Stimulated activated CD4-positive, alpha-beta T cell treated with anti-CD3 and anti-CD28 coated beads, Interleukin-15, amount 100 ng/mL, for 1 hour (primary cell): ENCODE measurements at places on chromosomes 7 and 10.

DNA sequence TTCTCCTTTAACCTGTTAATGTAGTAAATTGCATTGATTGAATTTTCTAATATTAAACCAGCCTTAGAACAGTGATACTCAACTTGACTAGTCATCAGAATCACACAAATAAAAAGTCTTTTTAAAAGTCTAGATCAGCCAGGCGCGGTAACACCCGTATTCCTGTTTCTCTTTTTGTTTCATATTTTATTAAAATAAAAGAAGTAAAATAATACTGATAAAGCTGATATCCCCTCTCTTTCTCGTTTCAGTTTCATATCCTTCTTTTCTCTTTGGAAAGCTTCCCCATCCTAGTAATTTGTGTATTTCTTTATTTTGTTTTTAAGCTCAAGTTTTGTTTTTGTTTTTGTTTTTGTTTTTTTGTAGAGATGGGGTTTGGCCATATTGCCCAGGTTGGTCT, 9.3 kb downstream of the SMO start:
- DNase-seq = no peak

GRCh38 chr10:21289961-21290360, 235.5 kb downstream of the SKIDA1 start:
- DNase-seq = no peak

DNA sequence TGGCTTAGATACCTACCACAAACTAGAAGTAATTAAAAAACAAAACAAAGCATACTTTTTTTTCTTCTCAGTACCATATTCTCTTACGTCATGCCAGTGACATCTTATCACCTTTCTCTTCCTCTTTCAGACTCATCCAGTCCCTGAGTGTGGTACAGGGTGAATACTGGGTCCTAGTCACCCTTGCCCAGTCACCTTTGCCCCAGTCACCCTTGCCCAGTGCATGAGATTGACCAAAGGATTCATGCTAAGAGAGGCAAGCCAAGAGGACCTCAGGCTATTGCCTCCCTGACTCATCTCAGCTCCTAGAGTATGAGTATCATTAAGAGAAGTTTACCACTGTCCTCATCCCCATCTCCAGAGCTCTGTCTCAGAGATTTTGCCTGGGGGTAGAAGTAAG, 10.0 kb upstream of the TSPAN12 start:
- no peak for DNase-seq

DNA sequence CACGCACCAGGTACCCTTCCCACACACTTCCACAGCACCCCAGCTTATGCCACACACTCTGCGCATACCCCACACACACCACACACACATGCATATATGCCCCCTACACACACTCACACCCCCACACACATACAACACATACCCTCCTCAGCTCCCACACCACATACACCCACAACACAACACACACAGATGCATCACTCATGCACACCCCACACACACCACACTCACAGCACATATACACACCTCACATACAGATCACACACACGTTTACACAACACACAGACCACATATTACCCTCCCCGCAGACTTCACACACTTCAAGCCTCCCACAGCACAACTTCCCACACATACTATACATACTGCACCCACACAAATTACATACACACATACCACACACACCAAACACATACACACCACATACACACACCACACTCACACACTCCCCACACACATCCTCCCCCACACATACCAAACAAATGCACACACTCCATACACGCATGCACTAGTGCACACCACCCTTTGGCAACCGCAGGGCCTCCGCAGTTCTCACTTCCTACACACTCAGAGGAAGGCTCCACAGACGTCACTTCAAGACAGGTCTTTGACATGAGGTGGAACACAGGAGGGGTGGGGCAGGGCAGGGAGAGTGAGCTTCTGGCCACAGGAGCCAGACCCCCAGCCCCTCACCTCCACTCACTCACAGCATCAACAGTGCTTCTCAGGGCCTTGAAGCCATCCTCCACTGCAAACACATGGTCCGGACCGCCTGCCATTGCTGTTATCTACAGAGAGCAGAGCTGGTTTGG, 18.5 kb upstream of the ANTXRL start:
- no peak for DNase-seq

DNA sequence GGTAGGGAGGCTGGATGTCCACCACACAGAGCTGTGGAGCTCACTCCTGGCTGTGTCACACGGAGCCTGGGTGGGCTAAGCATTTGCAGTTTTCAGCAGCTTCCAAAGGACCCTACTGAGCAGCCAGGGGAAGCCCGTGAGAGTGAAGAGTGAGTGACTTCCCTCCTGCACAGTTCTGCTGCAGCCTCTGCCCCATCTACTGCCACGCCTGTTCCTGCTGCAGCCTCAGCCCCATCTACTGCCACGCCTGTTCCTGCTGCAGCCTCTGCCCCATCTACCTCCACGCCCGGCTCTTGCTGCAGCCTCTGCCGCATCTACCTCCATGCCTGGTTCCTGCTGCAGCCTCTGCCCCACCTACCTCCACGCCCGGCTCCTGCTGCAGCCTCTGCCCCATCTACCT, 12.2 kb downstream of the ADAM8 start:
- no peak for DNase-seq

- no peak for DNase-seq
These were observed 124.0 kb downstream of the CELF2 start for GRCh38 chr10:11141571-11142091.

GRCh38 chr7:142714375-142714774, 34.9 kb upstream of the PRSS1 start:
- no peak for DNase-seq

GRCh38 chr7:42285383-42285824, 48.4 kb upstream of the GLI3 start:
- no peak for DNase-seq

DNA sequence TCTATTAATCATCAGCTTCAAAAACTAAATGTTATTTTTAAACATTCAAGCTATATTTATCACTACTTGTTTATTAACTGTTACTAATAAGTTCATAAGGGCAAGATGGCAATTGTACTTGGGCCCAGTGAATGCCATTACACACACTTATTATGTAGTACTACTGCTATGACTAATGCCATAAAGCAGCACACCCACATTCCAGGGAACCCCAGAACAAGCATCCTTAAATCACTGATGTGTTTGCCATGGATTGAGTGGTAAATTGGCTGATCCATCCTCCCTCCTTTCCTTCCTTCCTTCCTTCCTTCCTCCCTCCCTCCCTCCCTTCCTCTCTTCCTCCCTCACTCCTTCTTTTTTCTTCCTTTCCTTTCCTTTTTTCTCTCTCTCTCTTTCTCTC, 37.4 kb upstream of the RSU1 start:
- no peak for DNase-seq

- no peak for DNase-seq
These were observed 88.1 kb downstream of the COBL start for GRCh38 chr7:51228386-51228958.

GRCh38 chr7:147911201-147911601, 679.4 kb upstream of the C7orf33 start:
- DNase-seq = no peak

DNA sequence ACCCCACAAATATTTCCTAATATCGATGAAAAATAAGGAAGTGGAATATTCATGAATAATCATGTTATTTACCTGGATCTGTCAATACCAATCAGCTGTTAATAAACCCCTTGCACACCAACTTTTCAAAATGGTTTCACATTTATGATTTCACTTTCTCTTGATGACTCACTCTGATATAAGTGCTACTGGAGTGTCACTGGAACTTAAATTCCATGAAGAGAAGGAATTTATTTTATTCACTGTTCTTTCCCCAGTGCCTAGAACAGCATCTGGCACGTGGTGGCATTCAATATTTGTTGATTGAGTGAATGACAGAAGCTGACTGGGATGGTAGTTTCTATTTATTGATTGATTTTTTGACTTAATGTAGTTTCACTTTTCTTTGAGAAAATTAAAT, 3.5 kb upstream of the ENO4 start:
- DNase-seq = no peak

DNA sequence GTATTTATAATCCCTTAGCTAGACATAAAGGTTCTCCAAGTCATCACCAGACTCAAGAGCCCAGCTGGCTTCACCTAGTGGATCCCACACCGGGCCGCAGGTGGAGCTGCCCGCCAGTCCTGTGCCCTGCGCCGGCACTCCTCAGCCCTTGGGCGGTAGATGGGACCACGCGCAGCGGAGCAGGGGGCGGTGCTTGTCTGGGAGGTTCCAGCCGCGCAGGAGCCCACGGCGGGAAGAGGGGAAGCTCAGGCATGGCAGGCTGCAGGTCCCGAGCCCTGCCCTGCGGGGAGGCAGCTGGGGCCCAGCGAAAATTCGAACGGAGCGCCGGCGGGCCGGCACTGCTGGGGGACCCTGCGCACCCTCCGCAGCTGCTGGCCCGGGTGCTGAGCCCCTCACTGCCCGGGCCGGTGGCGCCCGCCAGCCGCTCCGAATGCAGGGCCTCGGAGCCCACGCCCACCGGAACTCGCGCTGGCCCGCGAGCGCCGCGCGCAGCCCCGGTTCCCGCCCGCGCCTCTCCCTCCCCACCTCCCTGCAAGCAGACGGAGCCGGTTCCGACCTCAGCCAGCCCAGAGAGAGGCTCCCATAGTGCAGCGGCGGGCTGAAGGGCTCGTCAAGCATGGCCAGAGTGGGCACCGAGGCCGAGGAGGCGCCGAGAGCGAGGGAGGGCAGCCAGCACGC, 675.6 kb downstream of the REEP3 start:
- DNase-seq = no peak
